NCI-H1092 (cell line): ENCODE measurements at places on chromosomes 13 and 19.

DNA sequence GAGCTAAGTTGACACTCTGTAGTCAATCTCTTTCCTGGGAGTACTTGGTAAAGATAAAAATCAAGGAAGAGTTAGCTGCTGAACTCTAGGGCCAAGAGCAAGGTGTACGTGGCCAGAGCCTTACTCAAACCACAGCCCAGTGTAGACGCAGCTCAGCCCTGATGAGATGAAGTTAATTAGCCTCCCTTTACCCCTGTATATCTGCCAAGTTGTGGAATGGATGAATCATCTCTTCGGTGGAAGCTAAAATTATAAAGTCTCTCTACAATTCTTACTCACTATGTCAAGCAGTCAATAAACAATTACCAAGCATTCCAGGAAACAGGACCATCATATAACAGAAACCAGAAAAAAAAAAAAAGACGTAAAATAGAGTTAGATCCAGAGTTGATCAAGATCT lies 146.9 kb upstream of the UFM1 start:
- no peak for DNase-seq

GRCh38 chr19:54432144-54432738 lies 16.8 kb upstream of the LENG8 start:
- no peak for DNase-seq

GRCh38 chr13:43200736-43201135 lies 177.3 kb downstream of the DNAJC15 start:
- DNase-seq: no peak

GRCh38 chr19:48469289-48469881 lies at the start of gene CYTH2:
CYTH2 (plus strand) TSS chr19:48469369; CDS start chr19:48469508, 139 bp downstream.
- peak; percentile 37 for DNase-seq

DNA sequence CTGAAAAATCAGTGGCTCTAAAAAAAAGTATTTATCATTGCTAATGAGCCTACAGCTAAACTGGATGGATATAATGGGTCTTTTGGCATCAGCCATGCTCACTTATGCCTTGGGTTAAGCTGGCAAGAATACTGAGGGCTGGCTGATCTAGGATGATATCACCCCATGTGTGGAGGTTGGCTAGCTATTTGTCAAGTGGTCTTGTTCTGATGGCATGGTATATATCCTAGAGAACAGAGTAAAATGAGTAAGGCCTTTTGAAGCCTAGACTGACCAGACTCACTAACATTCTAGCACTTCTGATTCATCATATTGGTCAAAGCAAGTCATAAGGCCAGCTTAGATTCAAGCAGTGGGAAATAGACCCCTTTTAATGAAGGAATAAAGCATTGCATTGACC lies 383.0 kb downstream of the SLITRK1 start:
- no peak for DNase-seq

DNA sequence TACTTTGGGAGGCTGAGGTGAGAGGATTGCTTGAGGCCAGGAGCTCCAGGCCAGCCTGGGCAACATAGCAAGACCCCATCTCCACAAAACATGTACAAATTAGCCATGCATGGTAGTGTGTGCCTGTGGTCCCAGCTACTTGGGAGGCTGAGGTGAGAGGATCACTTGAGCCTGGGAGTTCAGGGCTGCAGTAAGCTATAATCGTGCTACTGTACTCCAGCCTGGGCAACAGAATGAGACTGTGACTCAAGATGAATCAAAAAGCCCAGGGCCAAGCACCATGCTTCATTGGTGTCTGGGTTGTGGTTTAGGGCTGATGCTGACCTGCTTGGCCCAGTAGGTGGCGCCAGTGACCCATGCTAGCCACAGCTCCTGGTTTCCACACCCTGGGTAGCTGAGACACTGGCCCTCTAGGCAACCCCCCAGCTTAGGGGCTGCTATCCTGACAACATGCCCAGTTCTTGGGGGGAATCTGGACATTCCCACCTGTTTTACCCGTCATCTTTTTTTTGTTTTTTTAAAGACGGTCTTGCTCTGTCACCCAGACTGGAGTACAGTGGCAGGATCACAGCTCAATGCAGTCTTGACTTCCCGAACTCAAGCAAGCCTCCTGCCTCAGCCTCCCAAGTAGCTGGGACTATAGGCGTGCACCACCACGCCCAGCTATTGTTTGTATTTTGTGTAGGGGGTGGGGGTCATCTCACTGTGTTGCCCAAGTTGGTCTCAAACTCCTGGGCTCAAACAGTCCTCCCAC lies 5.5 kb downstream of the CCDC124 start:
- DNase-seq: peak; percentile 42

- no peak for DNase-seq
Observed at GRCh38 chr13:97234742-97235141, 12.6 kb downstream of the MBNL2 start.

- no peak for DNase-seq
Observed at GRCh38 chr19:33629826-33630375, 8.1 kb downstream of the CHST8 start.

- no peak for DNase-seq
Observed at GRCh38 chr13:94114166-94114565, 365.3 kb downstream of the DCT start.

GRCh38 chr13:46297361-46297811 lies 85.7 kb downstream of the LRRC63 start:
- no peak for DNase-seq

GRCh38 chr13:113904411-113904810 lies 40.5 kb upstream of the GAS6 start:
- DNase-seq: no peak

GRCh38 chr19:29714371-29714952 lies 599 bp downstream of the C19orf12 start:
- no peak for DNase-seq

GRCh38 chr13:49185264-49185663 lies 34.9 kb upstream of the MLNR start:
- DNase-seq: no peak

GRCh38 chr13:32033744-32034143 lies 2.2 kb downstream of the FRY start:
- DNase-seq: no peak

GRCh38 chr13:106536244-106537034 lies 977 bp upstream of the EFNB2 start:
- DNase-seq: peak; percentile 89

- DNase-seq: no peak
Observed at GRCh38 chr19:1770866-1771576, 17.7 kb downstream of the ONECUT3 start.

DNA sequence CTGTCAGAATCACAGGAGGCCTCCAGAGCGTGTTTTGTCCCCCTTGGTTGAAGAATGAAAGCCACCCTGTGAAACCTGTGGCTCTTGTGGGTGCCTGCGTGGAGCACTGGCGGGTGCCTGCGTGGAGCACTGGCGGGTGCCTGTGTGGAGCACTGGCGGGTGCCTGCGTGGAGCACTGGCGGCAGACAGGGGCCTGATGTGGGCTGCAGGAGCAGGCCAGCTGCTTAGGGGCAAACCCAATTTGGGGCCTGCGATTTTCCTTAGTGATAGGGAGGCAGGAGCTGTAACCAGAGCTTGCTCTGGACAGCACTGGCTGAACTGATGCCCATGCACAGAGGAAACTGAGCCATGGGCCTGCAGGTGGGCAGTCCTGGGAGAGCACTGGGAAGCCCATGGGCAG lies 24.3 kb downstream of the ARHGEF7 start:
- DNase-seq: no peak

DNA sequence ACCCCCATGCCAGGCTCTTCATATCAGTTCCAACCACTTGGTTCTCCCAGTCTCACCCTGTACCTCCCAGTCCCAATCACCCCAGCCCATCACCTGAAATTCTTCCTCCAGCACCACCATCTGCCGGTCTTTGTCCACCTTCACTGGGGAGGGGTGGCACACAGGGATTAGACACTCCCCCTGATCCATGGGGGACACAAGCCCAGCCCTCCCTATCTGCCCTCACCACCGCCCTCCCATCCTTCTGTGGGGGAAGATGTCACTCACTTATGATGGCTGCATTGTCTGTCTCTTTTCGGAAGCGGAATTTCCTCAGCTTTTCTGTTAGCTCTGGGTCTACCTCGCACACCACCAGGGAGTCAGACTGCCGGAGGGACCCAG lies 685 bp downstream of the GMFG start:
- DNase-seq: no peak

DNA sequence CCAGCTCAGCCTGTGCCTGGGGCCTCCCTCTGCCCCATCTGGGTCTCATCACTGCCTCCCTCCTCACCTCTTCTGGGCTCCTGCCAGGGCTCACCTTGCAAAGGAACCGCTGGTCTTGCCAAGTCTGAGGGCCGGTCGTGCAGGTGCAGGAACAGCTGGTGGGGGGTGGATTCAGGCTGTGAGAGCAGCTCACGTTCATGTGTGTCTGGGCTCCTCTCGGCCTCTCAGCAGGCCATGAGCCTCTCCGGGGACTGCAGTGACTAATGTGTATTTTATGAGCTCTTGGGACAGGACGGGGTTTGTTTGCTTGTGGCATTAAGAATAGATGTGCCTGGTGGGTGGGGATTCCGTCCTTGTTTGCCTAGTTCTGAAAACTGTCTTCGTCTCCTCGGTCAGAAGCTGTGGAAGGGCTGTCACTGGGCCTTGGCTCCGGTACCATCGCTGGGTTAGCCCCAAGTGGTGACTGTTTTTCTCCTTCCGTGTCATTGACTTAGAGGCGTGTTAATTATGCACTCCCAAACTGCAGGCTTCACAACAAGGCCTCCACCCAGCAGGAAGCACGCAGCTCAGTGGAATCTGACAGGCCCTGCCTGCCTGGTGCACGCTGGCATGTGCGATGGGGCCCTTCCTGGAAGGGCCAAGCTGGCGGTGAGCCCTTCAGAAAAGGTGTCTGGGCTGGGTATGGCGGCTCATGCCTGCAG lies 77.6 kb downstream of the KDM4B start:
- DNase-seq: peak; percentile 92

DNA sequence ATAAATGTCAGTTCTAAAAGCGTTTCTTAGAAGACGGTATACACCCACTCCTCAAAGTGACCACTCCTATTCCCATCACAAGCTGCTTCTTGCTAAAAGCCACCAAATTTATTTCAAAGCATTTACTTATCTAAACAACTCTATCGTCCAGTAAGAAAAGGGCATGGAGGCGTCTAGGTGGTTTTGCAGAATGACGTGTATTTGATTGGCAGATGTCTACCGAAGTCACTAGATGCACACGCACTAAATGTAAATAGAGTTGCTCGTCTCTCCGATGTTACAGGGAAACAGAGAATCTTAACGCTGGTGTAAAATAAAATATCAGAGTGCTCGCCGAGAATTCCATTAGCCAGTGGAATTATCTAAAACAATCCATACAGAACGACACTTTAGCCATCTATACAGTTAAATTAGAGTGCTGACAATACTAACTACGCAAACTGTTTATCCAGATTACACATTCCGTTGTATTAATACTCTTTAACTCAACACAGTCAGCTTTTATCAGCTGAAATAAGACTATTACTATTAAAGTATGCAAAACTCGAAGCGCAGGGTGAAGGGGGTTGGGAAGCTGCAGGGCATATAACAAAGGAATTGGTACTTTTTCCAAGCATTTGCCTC lies 1.9 kb downstream of the KLF12 start:
- DNase-seq: no peak

- no peak for DNase-seq
Observed at GRCh38 chr13:112208656-112209055, 141.7 kb downstream of the SOX1 start.

DNA sequence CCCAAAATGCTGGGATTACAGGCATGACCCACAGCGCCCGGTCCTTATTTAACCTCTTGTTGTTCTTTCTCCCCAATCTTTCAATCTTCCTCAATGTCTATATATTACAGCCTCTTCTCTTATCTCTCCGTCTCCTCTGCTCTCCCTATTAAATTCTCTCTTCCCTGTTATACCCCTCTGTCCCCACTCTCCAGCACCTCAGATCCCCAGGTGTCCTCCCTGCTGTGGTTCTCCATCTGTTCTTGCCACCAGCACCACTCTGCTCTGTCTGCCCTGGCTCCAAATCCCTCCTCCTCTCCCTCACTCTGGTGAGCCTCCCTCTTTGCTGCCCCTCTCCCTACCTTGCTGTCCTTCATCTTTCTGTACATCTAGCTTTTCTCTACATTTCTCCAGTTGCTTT lies 1.1 kb downstream of the ZNF600 start:
- DNase-seq: no peak

- DNase-seq: no peak
Observed at GRCh38 chr13:80284290-80284689, 56.6 kb downstream of the SPRY2 start.

DNA sequence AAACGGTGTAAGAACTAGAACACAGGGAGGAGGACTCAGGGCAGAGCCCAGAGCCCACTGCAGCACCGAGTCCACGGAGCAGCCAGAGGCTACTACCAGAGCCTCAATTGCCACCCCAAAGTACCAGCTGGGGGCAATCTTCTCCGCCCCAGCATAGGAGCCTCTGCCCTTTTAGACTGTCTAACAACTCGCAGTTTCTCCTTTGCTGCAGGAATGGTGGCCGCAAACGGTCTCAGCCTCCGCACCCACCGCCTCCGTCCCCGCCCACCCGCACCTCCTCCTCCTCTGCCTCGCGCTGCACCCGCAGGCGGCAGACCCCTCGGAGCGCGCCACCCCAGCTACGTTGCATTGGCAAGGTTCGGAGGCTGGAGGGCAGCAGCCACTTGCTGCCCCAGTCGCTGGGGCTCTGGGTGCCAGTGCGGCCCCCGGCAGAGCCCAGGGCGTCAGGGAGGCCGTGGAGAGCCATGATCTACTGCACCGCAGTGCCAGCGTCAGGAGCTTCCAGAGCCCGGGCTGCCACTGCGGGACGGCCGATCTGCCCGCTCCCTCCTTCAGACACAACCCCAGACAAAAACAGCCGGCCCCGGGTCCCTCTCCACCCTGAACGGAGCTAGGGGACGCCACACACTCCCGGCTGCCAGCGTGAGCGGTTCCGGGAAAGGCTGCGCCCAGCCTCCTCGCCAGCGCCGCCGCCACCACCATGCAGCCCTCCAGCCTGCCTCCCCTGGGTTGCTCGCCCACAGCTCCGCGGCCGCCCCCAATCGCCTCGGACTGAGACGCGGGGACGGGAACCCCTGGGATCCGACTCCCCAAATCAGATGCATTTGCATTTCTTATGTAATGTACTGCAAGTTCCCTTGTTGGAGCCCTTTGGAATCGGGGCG lies 1.8 kb downstream of the FGF14 start:
- DNase-seq: peak; percentile 32

DNA sequence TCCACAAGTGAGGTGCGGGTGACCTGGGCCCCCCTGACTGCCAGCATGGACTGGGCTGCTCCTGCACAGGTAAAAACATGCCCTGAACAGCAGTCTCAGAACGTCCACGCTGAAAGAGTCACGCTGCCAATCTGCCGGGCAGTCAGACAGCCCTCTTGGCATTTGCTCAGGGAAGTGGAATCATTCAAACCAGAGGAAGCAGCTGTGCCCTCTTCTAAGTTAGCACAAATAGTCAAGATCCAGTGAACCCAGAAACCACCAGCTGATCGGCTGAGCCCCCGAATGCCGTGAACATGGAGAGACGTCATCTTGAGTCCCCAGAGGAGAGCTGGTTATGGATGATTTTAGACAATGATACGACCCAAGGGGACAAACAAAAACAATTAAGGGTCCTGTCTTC lies 34.4 kb downstream of the KLF2 start:
- DNase-seq: no peak
